ENCODE measurements at places on chromosomes 5 and 9.

DNA sequence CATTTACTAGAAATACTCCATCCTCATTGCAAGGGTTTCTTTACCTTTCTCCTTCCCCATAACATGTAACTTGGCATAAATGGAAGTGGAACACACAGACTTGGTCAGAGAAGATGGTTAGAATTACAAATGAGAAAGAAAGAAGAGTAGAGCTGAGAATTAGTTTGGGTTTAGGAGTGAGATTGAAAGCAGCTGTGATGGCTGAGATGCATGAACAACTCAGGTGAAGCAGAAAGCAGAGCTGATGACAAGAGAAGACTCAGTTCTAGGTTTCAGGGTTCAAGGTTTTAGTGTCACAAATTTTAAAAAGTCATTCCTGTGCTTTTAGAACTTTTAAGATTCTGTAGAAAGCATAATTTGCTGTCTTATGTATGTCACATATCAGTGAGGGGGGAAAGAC, 54.0 kb downstream of the TMEM161B start:
- DNase-seq: no peak

- no peak for DNase-seq
Observed at GRCh38 chr9:88746743-88747398, 211.9 kb downstream of the NXNL2 start.

DNA sequence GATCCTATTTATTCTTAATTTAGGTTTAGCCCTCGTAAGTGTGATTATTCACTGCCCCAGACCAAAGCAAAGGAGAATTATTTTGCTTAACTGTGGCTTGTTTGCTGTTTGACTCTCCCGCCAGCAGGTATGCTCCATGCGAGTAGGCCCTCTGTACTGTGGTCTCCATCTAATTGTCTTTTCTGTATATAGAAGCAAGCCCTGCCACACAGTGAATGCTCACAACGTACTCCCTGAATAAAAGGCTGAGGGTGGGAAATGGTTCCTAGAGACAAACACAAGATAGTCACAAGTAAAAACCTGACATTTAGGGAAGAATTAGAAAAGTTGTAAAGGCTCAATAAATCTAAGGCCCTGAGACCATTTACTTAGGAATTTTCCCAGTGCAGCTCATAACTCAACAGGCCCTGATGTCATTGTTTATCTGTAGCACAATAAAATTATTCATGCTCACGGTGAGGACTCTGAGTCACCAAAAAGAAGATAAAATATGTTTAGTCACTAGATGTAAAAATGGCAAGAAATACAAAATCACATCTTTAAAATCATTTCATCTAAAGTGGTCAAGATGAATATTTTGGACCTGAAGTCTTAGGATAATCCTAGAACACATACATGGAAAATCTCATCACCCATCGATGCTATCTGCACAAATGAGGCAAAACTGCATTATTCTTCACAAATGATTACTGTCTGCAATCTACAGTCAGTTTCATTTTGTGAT, 473.2 kb downstream of the ENC1 start:
- DNase-seq: no peak

- DNase-seq: no peak
Observed at GRCh38 chr5:115557667-115558387, 13.3 kb upstream of the FEM1C start.

- DNase-seq: no peak
Observed at GRCh38 chr5:153641183-153641688, 150.8 kb downstream of the GRIA1 start.

DNA sequence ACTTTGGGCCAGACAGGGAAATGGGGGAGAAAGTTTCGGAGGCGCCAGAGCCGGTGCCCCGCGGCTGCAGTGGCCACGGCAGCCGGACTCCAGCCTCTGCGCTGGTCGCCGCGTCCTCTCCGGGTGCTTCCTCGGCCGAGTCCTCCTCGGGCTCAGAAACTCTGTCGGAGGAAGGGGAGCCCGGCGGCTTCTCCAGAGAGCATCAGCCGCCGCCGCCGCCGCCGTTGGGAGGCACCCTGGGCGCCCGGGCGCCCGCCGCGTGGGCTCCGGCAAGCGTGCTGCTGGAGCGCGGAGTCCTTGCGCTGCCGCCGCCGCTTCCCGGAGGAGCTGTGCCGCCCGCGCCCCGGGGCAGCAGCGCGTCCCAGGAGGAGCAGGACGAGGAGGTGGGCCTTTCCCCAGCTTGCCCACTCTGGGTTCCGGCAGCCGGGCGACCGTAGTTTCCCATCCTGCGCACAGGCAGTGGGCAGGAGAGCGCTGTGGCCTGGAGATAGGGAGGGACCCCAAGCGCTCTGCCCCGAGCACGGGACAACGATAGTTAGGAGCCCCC, 516 bp downstream of the MAST4 start:
- DNase-seq: no peak

DNA sequence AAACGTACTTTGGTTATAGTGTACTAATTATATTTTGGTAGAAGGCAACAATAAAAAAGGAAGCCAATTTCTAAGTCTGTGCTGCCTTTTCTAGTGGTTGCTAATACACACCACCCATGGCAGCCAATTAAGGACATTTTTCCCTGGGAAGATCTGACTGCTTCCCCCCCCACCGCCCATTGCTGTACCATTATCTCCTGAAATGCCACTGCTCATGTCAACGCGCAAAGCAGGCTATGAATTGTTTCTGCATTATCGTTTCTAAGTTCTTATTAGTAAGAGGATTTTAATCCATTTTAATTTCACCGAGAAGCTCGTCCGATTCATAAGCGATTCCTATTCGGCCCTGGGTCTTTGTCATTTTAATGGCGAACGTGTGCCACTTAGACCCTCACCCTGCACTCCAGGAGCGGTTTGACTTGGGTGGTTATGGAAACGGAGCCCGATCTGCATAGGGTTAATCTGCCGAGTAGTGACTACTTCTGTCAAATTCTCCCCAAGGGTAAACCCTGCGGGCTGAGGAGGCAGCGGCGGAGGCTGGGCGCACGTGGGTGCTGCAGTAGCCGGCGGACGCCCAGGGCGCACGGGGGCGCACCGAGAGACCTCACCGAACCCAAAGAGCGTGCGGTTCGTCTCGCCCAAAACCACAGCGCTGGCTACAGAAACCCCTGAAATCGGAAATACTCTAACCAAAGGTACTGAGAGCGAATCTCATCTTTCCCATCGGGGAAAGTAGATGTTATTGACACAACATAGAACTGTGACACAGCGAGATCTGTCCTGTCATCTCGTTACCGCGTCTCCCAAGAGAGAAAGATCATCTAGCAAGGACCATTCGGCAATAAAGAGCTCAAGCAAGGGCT, 55.8 kb upstream of the SHC3 start:
- no peak for DNase-seq

GRCh38 chr5:148776261-148776660, 50.1 kb upstream of the ADRB2 start:
- DNase-seq: no peak

GRCh38 chr9:129334105-129334935, 156.3 kb upstream of the IER5L start:
- DNase-seq: no peak

- DNase-seq: no peak
Observed at GRCh38 chr5:2754581-2755075, 3.2 kb upstream of the IRX2 start.

DNA sequence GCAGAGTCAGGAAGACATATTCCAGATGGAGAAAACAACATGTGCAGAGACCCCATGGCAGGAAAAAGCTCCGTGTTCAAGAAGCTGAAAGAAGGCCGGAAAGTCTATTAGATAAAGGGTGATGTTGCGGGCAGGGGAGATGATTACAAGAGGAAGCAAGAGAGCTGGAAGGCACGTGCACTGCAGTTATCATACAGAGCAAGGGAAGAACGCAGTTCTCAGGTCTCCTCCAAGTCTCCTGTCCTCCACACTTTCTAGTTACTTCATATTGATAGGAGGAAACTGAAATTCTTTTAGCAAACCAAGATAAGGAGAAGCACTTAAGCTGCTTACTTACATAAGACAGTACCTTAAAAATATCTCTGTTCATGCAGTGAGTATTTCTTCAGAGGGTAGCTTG, 58.3 kb upstream of the PLPP6 start:
- DNase-seq: no peak

GRCh38 chr5:97102010-97102470, 40.4 kb downstream of the LIX1 start:
- no peak for DNase-seq

GRCh38 chr5:137036640-137037039, 462.5 kb downstream of the SPOCK1 start:
- DNase-seq: no peak

DNA sequence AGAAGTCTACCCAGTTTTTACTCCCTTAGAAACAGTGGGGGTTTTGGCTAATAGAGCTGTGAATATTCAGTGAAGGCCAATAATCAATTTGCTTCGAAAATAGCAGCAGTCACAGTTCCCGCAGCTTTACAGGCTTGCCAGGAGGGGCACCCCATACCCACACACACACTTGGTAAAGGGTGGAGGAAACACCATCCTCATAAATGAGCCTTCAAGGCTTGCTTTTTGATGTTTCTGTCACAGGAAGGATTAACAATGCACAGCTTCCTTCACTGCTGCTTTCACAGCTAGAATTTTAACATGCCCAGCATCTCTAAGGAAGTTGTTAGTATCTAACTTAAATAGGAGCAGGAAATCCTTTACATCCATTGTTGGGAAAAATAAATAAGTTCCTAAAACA, 1247.5 kb upstream of the C9orf72 start:
- no peak for DNase-seq

- no peak for DNase-seq
Observed at GRCh38 chr5:171363846-171364245, 23.8 kb upstream of the NPM1 start.

- no peak for DNase-seq
Observed at GRCh38 chr5:61735531-61735930, 403.5 kb downstream of the ZSWIM6 start.

- DNase-seq: peak; percentile 46
Observed at GRCh38 chr5:153964880-153965645, 73.6 kb downstream of the FAM114A2 start.

DNA sequence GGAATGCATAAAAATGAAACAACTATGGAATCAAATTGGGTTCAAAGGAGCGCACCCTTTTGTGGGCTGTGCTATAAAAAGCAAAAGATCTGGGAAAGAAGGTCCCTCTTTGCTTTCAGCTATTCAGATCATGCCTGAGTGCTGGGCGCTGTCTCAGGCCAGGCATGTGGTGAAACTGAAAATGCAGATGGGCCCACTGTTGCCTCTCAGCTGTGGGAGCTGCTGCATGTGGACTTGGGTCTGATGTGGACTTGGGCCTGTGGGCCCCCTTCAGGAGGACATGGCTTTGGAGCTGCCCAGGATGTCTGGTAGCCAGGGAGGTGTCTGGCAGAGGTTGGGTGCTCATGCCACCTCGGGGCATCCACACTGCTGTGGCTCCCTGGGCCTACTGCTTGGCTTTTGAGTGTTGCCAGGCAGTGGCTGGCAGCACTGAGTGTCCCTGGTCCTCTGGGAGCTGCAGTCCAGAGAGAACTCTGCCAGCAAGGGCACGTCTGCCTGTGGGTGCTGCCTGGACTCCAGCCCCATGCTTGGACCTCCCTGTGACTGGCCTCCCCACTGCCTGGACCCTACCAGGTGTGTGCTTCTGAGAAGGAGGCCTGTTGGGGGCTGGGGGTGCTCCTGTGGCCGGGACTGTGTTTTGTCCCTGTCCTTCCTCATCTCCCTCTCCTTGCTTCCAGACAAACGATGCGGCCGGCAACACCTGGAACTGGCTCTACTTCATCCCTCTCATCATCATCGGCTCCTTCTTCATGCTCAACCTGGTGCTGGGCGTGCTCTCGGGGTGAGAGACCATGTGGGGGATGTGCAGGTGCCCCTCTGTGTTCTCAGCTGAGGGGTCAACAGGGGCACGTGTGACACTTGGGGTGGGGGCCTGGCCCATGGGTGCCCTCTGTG, 74.3 kb downstream of the CACNA1B start:
- DNase-seq: no peak

DNA sequence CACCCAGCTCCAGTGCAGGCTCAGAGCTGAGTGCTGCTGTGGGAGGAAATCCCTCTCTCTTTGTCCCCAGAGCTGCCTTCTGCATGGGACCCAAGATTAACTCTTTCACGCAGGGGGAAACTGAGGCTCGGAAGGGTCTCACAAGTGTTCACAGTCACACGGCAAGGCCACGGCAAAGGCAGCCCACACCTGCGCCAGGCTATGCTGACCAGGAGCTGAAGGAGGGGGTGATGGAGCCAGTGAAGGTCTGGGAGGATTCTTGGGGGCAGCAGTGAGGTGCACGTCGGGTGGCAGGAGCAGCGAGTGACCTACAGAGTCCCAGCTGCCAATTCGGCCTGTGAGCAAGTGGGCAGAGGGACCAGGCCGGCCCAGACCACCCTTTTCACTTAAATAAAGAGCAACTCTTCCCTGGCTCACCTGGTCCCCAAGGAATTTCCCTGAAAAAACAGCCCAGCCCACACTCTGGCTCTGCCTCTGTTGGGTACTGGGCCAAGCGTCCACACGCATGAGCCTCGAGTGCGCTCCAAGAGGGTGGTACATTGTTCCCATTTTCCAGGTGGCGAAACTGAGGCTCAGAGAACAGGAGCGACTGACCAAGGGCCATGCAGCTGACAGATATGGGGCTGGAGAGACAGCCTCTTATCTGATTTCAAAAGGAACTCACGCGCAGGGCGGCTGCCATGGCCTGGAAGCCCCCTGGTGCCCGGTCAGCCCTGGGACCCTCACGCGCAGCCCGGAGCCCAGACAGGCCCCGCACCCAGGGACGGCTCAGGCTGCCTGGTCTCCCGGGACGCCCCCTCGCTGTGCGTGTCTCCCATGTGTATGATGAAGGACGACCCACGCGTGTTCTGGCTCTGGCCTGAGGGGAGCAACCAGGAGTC, 28.2 kb downstream of the SARDH start:
- no peak for DNase-seq

- no peak for DNase-seq
Observed at GRCh38 chr5:79612667-79613198, 492 bp downstream of the TENT2 start.

DNA sequence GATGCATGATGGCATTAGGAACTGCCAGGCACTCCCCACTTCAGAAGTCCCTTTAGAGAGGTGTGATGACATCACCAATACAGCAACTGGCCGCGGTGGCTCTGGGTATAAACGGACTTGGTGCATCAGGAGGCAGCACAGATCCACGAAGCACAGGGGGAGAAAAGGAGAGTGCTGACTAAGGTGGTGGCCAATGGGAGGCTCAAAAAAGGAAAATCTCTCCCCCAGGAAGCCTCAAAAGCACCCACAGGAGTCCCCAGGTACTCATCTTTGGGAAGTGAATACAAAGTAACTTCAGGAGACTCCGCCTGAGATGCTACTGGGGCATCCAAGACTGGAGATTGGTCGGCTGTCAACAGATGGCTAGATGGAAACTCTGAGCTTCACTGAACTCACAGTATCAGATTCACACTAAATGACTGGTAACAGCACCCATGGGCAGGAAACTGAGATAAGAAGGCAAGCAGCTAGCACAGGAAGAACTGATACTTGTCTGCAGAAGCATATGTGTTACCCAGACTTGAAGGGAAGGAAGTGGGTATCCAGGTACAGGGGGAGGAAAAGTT, 7.6 kb downstream of the TTC39B start:
- peak; percentile 46 for DNase-seq

DNA sequence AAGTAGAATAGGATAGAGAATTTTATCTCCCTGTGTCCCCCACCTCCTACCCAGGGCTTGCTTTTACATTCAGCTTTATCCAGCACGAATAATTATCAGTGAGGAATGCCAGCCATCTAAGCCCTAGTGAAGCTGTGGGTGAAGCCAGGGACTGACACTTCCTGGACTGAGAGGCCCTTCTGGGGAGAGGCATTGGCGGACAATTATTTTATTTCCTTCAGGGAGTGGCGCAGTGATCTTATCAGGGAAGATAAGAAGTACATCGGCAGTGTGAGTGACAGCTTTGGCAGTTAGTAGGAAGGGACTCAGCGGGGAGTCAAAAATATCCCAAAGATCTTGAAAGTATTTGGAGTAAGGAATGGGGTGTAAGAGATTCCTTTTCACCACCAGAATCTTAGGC, 34.9 kb upstream of the RPS23 start:
- DNase-seq: no peak

All from effector memory CD8-positive, alpha-beta T cell (primary cell).